CD4-positive, alpha-beta T cell treated with Interleukin-17A for 1 hour (primary cell): ENCODE measurements at places on chromosomes 13 and 19.

- DNase-seq: no peak
Measured at GRCh38 chr13:113874579-113875428, 10.9 kb upstream of the GAS6 start.

DNA sequence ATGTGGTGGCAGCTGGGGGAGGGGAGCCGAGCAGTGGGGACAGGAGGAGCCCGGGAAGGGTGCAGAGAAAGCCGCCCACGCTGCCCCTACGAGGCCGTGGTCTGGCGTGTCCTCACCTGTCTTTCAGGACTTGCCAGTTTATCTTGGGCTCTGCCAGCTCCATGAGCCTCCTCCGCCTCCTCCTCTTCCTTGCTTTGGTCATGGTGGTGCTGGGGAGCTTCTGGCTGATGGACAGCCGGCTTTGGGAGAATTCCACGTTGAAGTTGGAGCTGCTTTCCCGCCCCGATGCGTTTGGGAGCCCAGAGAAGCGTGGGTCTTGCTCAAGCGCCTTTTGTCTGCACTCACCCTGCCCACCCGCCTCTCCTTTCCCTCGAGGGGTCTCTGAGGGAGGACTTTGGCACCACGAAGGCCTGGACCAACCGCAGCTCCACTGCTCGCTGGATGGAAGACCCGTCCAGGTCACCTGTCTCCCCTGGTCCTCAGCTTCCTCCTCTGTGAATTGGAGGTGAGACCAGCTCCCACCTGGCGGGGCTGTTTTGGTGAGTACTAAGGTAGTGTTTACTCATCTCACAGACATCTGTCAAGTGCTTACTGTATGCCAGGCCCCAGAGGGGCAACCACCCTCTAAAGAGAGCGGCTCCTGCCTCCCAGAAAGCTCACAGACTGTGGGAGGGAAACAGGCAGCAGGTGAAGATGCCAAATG is 29.7 kb upstream of the MIER2 start:
- DNase-seq: no peak

DNA sequence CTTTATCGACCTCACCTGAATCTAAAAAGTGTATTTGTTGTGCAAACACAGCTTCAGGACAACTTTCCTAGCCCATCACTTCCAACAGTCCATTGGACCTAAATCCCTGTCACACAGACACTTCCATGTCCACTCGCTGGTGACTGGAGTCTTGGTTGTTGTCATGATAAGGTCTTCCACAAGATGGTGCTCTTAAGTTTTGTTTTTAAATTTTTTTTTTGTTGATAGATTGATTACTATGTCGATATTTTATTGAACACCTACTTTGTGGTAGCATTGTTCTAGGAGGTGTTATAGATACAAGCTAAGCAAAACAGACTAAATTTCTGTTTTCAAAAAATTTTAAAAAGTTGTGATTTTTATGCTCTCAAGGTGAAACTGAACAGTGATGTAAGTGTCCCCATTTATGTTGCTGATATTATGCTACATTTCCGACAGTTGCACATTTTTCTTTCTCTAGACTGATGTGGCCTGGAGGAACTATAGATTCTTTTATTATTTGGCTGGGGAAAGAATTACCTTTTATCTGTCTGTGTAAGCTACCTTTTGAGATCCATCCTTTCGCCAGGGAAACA is 8.1 kb upstream of the ERICH6B start:
- DNase-seq: peak; percentile 21

- DNase-seq: no peak
Measured at GRCh38 chr13:98961503-98962105, 16.3 kb downstream of the DOCK9 start.

DNA sequence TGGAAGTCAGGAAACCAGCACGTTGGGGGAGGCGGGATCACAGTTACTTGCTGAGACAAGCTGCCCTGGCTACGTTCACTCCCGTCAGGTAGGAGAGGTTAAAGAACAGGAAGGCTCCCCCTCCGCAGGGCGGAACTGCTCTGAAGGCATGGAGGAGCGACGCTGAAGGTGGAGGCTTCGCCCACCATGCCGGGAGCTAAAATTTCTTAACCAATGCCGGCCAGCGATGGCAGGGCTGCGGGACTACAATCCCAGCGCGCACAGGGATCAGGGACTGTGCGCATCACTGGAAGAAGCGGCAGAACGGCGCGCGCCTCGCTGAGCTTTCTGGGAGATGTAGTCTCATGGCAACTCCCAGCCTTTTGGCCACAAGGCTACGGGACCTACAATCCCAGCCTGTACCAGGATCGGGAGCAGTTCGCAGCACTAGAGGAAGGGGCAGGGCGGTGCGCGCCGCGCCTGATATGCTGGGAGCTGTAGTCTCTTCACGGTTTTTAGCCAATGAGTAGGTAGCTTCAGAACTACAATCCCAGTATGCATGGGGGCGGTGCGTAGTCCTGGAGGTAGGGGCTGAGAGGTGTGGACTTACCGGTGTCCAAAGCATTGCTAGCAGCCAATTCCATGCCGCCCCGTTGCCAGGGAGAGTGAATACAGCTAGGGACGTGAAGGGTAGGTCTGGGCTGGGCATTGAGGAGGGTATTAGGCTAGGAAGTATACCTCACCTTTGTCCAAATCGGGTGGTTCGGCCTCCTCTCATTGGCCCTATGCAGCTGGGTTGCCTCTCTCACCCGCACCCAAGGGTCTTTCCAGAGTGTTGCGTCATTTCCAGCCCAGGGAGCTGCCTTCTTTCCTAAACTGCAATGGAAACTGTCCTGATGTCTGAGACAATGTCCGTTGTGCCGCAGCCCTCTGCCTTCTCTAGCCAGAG is 12.8 kb upstream of the ZNF682 start:
- peak; percentile 74 for DNase-seq

GRCh38 chr19:19591133-19591825 is 27.2 kb downstream of the PBX4 start:
- DNase-seq: peak; percentile 85

- no peak for DNase-seq
Measured at GRCh38 chr19:50899569-50899968, 11.6 kb downstream of the KLK4 start.

DNA sequence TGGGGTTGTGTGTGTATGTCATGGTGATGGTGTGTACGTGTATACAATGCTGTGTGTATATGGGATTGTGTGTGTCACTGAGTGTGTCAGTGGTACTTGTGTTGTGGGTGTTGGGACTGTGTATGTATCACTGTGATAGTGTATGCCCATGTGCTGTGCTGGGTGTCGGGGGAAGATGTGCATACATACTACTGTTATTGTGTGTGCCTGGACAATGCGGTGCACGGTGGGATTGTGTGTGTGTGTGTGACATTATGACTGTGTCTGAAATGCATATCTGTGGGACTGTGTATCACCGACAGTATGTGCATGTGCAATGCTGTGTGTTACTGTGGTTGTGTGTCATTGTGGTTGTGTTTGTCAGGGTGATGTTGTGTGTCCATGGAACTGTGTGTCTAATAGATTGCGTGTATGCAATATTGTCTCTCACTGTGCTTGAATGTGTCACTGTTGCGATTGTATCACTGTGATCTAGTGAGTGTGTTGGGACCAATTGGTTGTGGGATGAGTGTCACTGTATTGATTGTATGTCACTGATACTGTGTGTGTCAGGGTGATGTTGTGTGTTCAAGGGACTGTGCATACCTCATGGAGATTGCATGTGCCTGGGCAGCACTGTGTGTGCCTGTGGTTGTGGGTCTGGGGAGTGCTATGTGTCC is 11.0 kb upstream of the BBC3 start:
- peak; percentile 39 for DNase-seq

GRCh38 chr19:19224852-19225494 is 13.2 kb downstream of the NCAN start:
- DNase-seq: peak; percentile 80

DNA sequence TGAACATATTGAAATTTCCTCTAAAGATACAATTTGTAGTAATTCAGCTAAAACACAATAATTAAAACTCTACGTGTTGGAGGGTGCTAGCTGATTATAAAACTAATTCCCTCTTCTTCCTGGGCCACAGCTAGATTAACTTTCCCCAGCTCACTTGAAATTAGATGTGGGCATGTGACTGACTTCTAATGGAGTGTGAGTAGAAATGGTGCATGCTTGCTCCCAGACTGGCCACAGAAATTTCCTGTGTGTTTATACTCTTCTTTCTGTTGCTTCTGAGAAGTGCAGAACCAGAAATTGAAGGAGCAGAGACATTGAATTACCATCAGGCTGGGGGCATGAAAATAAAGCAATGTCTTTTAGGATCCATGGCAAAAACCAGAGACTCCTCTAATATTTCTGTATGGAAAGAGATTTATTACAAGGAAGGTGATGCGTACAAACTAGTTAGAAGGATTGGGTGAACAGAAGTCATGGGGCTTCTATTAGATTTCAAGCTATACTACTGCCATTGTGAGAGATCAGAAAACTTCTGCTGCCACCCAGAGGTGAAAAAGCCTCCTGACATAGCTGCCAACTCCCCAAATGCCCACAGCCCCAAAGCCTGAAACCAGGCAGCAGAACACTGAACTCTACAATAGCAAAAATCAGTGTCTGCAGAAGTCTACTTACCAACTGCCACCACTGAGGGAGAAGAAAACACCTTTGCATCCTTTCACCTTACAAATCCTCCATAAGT is 379.2 kb upstream of the MIR17HG start:
- no peak for DNase-seq

- DNase-seq: peak; percentile 80
Measured at GRCh38 chr19:19602136-19602712, 16.3 kb downstream of the PBX4 start.

- DNase-seq: no peak
Measured at GRCh38 chr13:98364647-98365046, 187.6 kb upstream of the RNF113B start.

GRCh38 chr13:22761709-22762108 is 419.1 kb upstream of the SGCG start:
- no peak for DNase-seq

DNA sequence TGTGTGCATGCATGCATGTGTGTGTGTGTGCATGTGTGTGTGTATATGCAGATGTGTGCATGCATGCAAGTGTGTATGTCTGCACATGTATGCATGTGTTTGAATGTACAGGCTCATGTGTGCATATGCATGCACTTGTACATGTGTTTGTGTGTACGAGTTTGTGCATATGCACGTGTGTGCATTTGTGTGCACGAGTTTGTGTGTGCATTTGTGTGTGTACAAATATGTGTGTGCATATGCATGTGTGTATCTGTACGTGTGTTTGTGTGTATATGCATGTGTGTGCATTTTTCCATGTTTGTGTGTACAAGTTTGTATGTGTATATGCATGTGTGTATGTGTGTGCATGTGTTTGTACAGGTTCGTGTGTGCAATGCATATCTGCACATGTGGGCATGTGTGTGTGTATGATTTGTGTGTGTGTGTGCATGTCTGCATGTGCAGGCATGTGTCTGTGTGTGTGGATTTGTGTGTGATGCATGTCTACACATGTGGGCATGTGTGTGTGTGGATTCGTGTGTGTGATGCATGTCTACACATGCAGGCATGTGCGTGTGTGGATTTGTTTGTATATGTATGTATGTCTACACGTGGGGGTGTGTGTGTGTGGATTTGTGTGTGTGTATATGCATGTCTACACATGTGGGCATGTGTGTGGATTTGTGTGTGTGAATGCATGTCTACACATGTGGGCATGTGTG is 57.1 kb downstream of the F2RL3 start:
- no peak for DNase-seq

GRCh38 chr19:40314656-40315055 is 29.5 kb upstream of the AKT2 start:
- DNase-seq: no peak
